ENCODE measurements at places on chromosomes 12 and 14.

DNA sequence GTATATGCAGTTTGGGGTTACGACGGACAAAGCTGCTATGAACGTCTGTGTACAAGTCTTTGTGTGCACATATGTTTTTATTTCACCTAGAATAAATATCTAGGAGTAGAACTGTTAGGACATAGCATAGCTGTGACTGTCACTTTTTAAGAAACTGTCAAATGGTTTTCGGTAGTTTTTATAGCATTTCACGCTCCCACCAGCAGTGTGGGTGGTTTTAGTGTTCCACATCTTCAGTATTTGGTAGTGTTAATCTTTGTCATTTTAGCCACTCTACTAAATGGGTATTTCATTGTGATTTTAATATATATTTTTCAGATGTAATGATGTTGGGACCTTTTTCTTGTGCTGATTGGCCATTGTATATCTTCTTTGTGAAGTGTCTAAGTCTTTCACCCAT lies 109.1 kb upstream of the BCAT1 start:
- no peak for DNase-seq

- DNase-seq: peak; percentile 42
Observed at GRCh38 chr14:101876555-101876938, 87.8 kb upstream of the DYNC1H1 start.

DNA sequence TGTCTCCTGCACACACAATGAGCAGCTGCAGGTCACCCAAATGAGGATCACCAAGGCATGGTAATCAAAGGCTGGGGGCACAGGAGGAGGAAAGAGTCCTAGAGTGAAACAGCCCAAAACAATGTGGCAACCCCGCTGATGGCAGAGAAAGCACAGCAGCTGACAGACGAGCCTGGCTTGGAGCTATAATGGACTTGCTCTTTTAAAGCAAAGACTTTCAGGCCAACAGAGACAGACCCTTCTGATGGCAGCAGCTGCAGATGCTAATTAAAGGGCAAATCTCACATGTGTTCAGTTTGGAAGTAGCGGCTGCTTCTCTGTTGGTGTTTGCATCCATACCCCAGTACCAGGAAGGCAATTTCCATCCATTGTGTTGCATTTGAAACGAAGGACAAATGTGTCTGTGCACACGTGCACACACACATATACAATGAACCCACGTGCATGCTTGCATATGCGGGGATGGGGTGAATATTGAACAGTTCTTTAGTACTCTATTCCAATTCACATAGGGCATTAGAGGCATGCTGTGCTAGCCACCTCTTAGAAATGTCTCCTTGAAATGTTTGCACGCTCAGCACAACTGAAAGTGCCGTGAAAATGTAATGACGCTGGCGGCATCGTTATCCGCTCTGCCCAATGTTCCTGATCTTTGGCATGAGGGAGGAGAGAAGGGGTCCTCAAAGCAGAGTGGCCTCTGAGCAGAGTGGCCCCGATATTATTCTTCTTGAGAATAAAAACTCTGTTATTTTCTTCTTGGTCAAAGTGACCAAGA lies 38.1 kb downstream of the CIT start:
- DNase-seq: no peak

GRCh38 chr12:131163189-131163738 lies 209.6 kb downstream of the ADGRD1 start:
- DNase-seq: no peak

Measured in stimulated activated CD8-positive, alpha-beta memory T cell treated with anti-CD3 and anti-CD28 coated beads, Interleukin-4, amount 100 ng/mL, for 4 hours (primary cell).